ENCODE measurements at places on chromosomes 5 and 9.

GRCh38 chr9:89791754-89792153 is 186.9 kb downstream of the GADD45G start:
- no peak for DNase-seq

DNA sequence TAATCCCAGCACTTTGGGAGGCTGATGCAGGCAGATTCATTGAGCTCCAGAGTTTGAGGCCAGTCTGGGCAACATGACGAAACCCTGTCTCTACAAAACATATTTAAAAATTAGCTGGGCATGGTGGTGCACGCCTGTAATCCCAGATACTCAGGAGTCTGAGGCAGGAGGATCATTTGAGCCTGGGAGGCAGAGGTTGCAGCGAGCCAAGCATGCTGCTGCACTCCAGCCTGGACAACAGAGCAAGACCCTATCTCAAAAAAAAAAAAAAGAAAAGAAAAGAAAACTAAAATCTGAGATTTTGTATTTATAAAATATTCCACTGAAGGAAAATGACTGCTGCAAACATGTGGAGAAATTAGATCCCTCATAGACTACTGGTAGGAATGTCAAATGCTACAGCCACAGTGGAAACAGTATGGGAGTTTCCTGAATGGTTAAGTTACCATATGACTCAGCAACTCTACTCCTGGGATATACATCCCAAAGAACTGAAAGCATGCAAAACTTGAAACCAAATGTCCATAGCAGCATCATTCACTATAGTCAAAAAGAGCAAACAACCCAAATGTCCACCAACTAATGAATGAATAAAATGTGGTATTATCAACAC is 106.1 kb downstream of the UBAP2 start:
- no peak for DNase-seq

GRCh38 chr9:20363233-20363632 is 259.1 kb downstream of the MLLT3 start:
- DNase-seq, result no peak

- DNase-seq, result no peak
Observed at GRCh38 chr5:77104813-77105212, 17.7 kb upstream of the ZBED3 start.

DNA sequence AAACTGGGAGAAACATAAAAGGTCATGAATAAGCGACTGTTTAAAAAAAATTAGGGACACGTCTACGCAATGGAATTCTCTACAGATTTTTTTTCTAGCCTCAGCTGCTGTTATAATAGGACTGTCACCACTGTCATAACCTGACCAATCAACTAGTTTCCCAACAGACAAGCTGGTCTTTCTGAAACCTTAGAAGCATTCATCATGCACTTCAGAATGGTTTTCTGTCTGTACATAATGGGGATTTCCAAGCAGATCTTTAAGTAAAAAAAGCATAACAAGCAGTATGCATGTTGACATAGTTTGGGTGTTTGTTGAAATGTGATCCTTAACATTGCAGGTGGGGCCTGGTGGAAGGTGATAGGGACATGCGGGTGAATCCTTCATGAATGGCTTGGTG is 58.3 kb upstream of the SEMA6A start:
- no peak for DNase-seq

DNA sequence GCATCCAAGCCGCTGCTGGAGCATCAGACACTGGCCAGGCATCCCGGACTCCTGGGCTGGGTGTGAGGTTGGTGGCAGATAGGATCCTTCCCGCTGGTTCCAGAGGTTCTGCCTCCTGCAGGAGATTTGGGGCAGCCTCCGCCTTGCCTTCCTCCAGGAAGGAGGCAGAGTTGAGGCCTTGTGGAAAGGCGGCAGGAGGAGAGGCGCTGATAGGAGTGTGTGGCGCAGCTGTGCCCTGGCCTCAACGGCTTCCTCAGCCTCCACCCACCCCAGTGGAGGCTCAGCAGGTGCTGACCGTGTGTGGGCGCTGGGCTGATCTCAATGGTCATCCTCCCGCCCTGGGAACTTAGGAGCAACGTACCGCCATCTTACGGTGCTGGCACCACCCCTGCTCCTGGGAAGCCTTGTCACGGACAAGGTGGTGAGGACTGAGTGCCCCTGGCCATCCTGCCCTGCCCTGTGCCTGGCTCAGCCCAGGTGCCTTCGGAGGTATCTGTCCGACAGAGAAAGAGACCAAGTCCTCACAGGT is 10.2 kb downstream of the NCS1 start:
- DNase-seq, result no peak

DNA sequence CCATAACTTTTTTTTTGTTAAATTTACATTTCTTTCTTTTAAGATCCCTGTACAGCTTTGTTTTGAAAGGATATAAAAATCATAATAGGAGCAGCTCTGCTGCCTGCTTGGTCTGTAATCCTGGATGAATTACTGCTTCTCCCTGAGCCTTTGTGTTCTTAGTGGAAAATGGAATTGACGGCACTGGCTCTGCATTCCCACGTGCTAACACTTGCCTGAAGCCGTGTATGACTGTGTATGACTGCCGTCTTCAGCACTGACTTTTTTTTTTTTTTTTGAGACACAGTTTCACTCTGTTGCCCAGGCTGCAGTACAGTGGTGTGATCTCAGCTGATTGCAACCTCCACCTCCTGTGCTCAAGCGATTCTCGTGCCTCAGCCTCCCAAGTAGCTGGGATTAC is 4.8 kb downstream of the THG1L start:
- DNase-seq, result no peak

DNA sequence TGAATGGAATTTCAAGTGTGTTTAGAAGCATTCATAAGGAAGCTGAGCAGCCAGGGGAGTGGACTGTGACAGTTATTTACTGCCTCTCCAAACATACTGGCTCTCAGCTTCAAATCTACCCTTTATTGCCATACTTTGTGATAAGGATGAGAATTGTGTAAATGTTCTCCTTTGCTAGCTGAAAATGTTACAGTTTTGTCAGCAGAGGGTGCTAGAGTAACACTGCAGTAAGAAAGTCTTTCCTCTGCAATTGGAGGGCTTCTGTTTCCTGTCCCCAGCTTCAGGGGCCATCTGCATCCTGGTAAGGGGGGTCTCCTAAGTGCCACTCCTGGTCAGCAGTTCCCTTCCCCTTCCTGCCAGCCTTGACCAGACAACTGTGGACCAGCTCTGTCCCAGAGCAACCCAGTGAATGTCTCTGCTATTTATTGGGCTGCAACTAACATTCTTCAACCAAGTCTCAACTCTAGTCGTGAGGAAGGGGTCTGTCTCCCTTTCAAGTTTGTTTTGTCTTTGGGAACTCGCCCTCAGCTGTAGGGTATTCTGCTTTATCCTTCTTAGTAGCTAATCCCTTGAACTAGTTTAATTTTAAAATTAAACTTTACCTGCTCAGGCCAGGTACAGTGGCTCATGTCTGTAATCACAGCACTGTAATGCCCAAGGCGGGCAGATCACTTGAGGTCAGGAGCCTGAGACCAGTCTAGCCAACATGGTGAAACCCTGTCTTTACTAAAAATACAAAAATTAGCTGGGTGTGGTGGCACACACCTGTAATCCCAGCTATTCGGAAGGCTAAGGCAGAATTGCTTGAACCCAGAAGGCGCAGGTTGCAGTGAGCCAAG is 45.3 kb downstream of the RAPGEF6 start:
- peak; percentile 30 for DNase-seq

DNA sequence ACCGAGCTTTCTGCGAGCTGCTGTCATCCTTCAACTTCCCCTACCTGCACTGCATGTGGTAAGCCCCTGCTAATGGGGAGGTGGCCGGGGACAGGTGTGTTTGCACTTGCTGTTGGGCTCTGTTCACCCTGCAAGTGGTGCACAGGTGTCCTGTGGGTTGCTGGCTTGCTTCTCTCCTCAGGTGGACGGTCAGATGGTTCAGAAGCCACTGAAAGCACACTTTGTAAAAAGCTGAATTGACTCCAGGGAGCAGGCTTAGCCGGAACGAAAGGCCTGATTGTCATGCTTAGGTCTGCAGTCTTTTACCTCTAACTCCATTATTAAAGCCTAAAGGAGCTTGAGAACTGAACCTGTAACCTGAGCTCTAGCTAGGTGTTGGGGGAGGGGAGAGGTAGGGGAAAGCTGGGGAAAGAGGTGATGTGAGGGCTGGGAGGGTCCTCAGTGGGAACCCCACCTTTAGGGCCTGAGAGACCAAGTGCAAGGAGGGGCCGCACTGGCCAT is 37.6 kb downstream of the ACER2 start:
- DNase-seq, result no peak

- no peak for DNase-seq
Observed at GRCh38 chr5:90549729-90550275, 8.8 kb upstream of the ADGRV1 start.

DNA sequence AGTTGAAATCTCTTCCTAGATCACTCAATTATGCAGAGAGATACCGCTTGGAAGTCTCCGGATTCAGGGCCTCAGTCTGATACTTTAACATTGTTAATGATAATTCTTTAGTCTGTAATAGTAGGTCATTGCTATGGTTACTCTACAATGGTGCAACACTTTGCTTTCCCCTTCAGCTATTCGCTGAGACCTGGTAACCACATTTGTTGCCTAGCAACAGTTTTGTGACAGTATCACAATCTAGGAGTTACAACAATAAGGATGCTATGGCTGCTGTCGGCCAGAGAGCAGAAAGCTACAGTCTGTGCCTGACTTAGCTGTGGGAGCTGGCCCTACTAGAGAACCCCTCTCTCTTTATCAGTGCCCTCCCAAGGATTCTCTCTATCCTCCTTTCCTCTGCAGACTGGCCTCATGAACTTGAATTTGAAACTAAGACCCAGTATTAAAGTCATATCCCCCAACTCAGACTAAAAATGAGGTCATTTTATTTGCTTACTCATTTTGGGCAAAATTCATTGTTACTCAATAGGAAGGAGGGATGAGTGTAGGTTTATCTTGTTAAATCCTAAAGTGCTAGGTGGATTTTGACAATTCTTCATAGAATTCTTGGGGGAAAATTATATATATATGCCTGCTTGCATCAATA is 39.3 kb downstream of the NR2F1 start:
- DNase-seq, result peak; percentile 21

DNA sequence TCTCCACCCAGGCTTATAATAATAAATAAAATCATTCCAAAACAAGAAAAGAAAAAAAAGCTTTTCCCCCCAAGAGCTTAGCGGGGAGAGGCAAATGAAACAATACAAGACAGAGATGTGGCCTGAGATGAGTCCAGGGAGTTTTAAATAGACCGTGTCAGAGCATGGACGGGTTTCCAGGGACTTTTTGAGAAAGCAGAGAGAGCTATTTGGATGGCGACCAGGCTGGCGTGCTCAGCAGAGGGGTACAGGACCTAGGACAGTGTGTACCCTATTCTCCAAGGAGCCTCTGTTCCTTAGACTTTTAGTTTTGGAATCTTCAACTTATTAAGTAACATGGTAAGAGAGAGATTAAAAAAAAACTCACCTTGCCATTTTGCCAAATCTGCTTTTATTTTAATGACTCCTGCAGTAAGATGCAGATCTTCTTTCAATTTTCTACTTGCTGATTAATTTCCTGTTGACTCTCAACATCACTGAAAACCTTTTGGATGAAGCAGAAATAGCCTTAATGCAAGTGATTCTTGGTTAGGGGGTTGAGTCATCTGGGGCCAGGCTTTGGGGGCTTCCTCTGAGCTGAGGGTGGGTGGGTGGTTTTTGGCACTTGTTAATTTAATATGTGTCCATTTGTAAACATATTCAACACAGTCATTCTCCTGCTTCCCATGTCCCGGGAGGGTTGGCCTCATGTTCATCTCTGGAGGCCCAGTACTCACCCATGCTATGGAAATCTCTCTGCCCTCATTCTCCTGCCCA is 49.6 kb upstream of the OSMR start:
- DNase-seq, result no peak

DNA sequence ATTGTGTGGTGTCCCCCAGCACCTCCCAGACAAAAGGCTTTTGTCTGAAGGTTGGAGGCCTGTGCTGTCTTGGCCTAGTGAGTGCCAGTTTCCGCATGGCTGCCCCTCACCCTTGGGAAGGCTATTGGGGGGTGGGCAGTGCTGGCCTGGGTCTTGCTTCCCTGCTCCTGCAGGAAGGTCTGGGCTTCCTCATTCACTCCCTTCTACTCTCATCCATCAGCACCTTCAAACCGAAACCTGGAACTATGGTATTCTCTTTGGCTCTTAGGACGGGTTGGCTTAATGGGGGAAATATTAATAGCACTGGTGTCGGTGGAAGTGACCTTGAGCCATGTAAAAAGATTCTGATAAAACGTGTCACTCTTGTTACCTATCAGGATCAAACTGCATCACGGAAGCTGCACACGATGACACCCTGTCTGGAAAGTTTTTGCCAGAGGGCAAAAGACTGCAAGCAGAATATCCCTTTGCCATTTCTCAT is 34.0 kb upstream of the GLRX start:
- peak; percentile 2 for DNase-seq

DNA sequence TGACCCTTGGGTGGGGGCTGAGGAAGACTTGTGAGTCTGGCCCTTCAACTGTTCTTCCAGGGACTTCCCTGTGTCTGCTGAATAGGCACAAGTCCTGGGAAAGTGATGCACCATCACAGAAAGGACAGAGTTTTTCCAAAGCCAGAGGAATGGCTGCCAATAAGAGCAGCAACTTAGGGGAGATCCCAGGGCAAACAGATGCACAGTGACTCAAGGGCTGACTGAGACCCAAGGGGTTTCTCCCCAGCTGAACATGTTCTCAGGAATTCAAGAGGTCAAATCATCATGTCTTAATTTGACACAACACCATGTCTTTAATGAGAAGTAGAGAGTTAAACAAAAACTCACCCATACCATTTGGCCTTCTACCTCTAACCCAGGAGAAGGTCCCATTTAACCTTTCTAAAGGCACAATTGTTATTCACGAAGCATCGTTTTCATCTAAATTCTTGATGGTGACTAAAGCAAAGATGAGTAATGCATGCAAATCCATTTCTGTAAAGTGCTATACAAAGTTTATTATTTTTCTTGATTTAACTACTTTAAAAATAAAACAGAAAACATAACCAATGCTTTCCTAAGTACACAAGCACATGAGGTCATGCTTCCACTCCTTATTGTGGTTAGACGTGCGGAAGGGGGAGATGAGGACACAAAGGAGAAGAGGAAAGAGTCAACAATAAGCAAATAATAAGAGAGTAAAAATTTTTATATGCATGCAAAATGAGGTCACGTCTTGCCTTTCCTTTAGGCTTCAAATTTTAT is 324.1 kb downstream of the PLK2 start:
- no peak for DNase-seq

DNA sequence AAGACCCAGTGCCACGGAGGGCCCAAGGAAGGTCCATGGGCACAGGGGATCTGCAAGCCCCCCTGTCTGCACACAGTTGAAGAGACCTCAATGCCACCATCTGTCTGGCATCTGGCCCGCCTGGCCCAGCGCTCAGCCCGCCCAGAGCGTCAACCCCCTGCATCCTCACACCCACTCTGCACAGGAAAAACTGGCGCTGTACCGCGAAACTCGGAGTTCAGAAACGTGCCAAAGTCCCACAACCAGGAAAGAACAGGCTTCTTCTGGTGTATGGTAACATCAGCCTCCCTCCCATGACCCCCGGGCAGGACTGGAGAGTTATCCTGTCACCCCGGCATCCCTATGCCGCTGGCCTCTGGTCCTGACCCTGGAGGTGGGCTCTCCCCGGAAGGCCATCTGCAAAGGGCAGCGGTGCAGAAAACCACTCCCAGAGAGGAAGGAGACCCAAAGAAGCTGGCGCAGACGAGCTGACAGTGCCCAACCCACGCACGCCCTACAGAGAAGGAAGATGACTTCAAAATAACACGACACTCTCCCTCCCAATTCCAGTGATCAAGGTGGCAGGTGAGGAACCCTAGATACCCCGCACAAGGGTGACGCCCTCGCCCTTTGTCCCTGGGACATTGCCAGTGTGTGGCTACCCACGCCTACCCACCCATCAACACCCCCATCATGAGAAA is 18.9 kb downstream of the VAV2 start:
- no peak for DNase-seq

GRCh38 chr9:18601956-18602355 is 128.0 kb downstream of the ADAMTSL1 start:
- DNase-seq, result no peak

- no peak for DNase-seq
Observed at GRCh38 chr5:86968301-86968753, 299.4 kb upstream of the RASA1 start.

Measured in activated T-cell treated with anti-CD3 and anti-CD28 coated beads, Interleukin-2, amount 50 U/mL, for 48 hours (primary cell).